SK-MEL-5 (cell line): ENCODE measurements at places on chromosomes 3 and 15. TPM values are rescaled to one million over a fixed set of nuclear protein-coding genes. Genes with fewer than 3 reads are reported as not detected.

GRCh38 chr3:73215281-73215680, 153.8 kb downstream of the EBLN2 start:
- no peak for DNase-seq

DNA sequence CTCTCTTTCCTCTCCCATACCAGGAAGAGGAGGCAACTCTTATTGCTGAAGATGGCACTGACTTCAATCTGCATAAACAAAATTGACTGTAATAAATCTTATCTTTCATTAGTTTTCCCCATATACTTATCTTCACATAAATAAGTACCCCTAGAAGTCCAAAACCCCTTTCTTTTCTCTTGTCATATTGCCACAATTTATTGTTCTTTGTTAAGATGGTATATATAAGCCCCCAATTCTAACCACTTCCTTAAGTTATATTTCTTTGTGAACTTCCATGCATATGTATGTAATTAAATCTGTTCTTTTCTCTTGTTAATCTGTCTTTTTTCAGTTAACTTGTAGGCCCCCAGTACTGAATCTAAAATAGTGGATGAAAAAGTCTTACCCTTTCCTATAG, 68.8 kb downstream of the TNIK start:
- DNase-seq, result no peak

DNA sequence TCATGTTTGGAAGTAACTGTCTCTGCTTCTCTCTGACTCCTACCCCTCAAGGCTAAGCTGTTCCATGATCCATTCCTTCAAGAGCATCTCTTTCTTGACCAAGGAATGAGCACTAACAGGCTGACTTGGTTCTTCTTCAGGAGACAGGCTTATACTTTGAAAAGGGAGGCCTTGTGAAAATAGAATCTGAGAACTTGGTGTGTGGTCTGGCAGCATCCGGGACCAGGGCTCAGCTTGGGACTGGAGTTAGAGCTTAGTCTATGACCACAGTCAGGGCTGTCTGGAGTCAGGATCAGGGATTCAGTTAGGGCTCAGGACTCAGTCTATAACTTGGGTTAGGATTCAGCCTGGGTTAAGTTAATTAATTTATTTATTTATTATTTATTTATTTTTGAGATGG, 44.9 kb upstream of the SLC6A6 start:
- DNase-seq, result no peak

- DNase-seq, result no peak
Measured at GRCh38 chr3:171155122-171155700, 128.7 kb upstream of the SLC2A2 start.

GRCh38 chr3:124115279-124115678, 123.4 kb upstream of the ROPN1 start:
- no peak for DNase-seq

DNA sequence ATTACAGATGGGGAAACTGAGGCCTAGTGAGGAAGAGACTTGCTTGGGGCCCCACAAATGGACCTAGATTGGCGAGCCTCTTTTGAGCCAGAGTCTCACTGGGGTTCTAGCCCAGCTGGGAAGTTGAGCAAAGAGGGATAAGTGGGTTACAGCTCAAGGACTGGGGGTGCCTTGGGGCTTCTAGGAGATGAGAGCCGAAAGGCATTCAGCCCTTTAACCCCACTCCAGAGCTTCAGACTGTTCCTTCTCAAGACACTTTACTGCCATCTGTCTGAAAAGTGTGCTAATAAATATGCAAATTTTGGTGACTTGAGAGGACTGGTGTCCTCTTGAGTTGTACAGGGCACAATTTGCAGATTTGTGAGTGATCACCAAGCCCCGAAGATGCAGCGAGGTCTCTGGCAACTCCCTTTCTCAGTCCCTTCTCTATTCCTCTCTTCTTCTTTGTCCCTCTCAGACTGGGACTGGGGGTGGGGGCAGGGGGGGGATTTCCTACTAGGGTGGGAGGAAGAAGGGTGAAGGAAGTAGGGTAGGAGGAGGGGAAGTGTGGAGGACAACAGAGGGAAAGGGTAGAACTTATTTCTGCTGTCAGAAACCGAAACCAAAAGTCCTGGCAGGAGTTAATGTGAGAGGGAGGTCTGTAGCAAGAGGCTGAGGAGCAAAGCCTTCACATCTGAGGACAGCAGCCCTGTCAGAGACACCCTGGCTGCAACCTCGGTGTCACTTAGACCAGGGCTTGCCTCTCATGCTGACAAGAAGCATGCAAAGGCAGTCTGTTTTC, 16.2 kb upstream of the ANKDD1A start:
- peak; percentile 20 for DNase-seq

GRCh38 chr15:49901321-49901720, 217.7 kb downstream of the ATP8B4 start:
- no peak for DNase-seq

- DNase-seq, result no peak
Measured at GRCh38 chr3:63934041-63934866, 22.1 kb upstream of the SCAANT1 start.

- DNase-seq, result no peak
Measured at GRCh38 chr3:193702967-193703366, 110.0 kb downstream of the OPA1 start.

DNA sequence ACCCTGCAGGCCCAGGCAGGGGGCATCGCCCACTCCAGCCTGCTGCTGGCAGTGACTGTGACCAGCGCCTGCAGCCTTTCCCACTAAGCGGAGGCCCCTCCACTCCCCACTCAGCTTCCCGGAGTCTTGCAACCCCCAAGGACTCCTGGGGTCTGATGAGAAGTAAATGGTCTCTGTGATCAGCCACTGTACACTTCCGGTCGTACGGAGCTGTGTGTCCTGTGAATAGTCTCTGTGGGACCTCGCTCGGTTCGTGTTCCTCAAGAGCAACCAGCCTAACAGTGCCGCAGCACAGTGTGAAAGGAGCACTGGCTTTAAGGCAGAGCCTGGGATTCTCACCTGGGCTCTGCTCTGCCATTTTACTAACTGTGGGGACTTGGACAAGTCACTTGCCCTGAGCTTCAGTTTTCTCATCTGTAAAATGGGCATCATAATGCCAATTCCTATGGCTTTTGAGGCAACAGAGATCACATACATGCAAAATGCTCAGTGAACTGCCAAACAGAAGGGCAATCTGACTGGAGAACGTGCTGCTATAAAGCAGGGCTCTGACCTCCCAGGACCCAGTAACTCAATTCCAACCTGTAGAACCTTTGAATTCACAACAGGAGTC, 26.7 kb downstream of the TMEM43 start:
- DNase-seq, result no peak

GRCh38 chr3:78046566-78046965, 1006.7 kb downstream of the ROBO2 start:
- DNase-seq, result no peak

- peak; percentile 98 for DNase-seq
Measured at GRCh38 chr15:57735891-57736290, 29.4 kb downstream of the POLR2M start.

- DNase-seq, result peak; percentile 72
Measured at GRCh38 chr3:24264748-24265158, 229.9 kb downstream of the THRB start.

DNA sequence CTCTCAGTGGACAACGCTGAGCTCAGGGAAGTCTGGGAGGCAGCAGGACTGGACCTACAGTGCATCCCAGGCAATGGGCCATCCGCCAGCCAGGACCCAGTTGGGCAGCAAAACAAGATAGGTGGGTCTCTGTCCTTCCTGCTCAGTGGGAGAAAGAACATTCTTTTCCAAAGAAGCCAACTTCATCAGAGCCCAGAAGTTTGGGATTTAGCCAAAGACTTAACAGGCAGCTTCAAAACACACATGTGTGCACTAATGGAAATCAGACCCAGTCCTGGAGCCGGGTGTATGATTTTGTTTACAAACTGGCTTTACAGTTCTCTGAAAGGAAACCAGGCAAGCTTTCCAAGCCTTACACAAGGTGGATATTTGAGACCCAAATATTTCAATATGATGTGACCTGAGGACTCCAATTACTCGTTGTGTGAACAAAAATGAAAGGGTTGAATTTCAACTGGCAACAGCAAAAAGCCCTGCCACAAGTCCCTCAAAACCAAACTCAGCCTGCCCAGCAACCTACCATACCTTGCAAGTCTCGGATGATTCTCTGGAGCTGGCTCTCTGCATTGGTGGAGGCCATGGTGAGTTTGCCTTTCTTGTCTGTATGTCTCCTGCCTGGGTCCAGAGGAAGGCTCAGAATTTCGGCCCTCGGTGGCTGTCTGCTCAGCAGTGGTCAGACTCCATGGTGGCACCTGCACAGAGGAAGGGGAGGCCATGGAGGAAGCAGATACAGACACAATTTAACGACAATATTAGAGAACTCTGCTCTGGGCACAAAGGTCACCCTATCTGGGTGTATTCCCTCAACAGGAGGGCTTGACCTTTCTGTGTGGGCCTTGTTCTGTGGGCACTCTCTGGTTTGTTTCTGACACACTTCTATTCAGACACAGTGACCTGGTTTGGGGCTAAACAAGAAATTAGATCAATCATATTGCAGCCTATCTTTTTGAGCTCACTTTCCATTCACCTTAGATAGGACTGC, 11.0 kb downstream of the FYCO1 start:
- DNase-seq, result no peak

GRCh38 chr3:4174791-4175190, 128.4 kb upstream of the SETMAR start:
- DNase-seq, result no peak

GRCh38 chr3:146125951-146126350, 35.0 kb downstream of the PLOD2 start:
- DNase-seq, result peak; percentile 16

- no peak for DNase-seq
Measured at GRCh38 chr3:194541483-194541882, 54.7 kb upstream of the ATP13A3 start.

GRCh38 chr3:122458992-122459391, 43.1 kb upstream of the WDR5B start:
- DNase-seq, result peak; percentile 64

DNA sequence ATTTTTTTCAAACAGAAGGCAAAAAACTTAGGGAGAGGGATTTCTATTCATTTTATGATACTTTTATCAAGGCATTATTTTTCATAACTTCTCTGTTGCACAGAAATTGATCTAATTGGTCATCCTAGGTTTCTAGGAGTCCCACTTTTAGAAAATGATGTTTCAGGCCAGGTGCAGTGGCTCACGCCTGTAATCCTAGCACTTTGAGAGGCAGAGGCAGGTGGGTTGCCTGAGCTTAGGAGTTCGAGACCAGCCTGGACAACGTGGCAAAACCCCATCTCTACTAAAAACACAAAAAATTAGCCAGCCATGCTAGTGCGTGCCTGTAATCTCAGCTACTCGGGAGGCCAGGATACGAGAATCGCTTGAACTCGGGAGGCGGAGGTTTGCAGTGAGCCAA, 2.8 kb downstream of the LACTB start:
- DNase-seq, result no peak

GRCh38 chr3:116442331-116443021, 2.8 kb downstream of the LSAMP start:
- no peak for DNase-seq

DNA sequence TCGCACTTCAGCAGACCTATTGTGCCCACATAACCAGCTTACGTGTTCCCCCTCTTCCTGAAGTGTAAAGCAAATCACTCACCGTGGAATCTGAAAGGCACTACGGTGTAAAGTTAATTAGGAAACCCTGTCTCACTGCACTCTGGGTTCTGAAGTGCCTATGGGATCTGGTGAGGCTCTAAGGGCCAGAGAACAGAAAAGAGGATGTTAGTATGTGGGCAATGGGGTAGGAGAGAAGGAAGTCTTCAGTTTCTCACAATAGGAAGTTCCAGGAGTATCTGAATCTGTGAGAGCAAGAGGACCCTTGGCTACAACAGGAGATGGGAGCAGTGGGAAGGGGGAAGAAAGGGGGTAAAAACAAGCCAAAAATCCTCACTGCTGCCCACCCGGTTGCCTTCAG, 71.4 kb downstream of the ITGB5 start:
- no peak for DNase-seq

- no peak for DNase-seq
Measured at GRCh38 chr3:13022348-13023234, 50.6 kb downstream of the IQSEC1 start.

DNA sequence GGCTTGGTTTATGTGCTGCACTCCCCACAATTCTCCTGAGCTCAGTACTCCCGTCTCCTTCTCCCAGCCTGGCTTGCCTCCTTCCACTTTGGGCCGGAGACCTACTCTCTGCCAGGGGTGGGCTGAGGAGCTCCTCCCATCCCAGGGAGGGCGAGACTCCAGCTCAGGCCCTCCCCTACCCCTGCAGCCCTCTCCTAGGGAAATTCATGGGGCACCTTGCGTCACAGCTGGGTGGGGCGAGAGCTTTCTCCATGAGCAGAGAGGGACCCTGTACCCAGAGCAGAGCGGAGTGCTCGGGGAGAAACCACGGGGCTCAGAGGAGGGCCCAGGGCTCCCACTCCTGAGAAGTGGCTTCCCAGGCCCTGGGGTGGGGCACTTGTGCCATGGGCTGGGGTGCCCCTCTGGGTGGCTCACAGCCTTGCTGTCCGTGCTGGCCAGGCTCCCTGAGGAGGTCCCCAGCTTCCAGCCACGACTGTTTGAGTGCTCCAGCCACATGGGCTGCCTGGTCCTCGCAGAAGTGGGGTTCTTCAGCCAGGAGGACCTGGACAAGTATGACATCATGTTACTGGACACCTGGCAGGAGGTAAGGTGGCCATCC, 13.3 kb downstream of the VILL start:
- DNase-seq, result no peak

DNA sequence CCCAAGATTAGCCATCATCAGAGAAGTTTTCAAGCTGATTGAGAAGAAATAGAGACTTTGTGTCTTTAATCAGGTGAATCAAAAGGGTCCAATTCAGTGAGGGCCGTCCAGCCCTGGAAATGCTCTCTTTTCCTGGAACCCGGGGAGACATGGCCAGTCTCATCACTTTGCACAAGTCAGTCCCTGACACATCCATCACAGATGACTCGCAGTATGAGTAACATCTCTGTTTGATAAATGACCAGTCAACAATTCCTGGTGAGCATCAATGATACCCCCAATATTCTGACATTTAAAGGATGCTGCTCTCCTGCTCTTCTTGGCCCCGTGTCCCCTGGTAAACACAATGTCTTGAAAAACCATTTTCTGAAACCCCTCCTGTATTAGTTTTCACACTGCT, 26.7 kb downstream of the C3orf20 start:
- DNase-seq, result no peak

GRCh38 chr3:5002871-5003247, 23.6 kb downstream of the BHLHE40 start:
- DNase-seq, result no peak

GRCh38 chr3:69932087-69932486, 67.4 kb upstream of the SAMMSON start:
- no peak for DNase-seq

FHIT gene
- total RNA-seq, result 3.9 and 4.0 TPM in 2 replicates

XCR1 gene
- not detected in 2 replicates for total RNA-seq

CHRM5 gene
- not detected in 2 replicates for total RNA-seq

NPAP1 gene
- total RNA-seq, result not detected in 2 replicates

SEMA3G gene
- total RNA-seq, result 0.40 and 0.43 TPM in 2 replicates

RASGRF1 gene
- total RNA-seq, result 0.37 and 0.45 TPM in 2 replicates

COPB2 gene
- total RNA-seq, result 184 and 197 TPM in 2 replicates

CCDC54 gene
- not detected in 2 replicates for total RNA-seq
